ENCODE measurements at places on chromosomes 6 and 20.

GRCh38 chr20:62252342-62252966, 14.1 kb downstream of the OSBPL2 start:
- no peak for DNase-seq

- DNase-seq = peak; percentile 23
Observed at GRCh38 chr6:5036269-5036668, 32.4 kb upstream of the RPP40 start.

DNA sequence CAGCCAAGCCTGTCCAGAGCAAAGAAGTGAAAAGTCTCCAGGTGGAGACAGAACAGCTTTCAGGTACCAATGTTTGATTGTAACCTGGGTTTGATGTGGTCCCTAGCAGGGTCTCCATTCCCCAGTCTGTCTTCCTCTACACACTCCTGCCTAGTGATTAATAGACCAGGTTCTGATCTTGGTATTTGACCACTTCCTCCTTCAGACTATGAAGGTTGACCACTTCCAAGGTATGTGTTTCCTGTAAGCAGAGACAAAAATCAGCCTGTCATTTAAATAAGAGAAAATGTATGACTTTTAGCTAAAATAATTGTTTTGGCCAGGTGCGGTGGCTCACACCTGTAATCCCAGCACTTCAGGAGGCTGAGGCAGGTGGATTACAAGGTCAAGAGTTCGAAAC, 41.8 kb upstream of the TOP1 start:
- DNase-seq = no peak

GRCh38 chr20:64029293-64030117, 6.5 kb upstream of the C20orf204 start:
- DNase-seq = no peak

- no peak for DNase-seq
Observed at GRCh38 chr6:96065213-96065612, 49.4 kb downstream of the FUT9 start.

DNA sequence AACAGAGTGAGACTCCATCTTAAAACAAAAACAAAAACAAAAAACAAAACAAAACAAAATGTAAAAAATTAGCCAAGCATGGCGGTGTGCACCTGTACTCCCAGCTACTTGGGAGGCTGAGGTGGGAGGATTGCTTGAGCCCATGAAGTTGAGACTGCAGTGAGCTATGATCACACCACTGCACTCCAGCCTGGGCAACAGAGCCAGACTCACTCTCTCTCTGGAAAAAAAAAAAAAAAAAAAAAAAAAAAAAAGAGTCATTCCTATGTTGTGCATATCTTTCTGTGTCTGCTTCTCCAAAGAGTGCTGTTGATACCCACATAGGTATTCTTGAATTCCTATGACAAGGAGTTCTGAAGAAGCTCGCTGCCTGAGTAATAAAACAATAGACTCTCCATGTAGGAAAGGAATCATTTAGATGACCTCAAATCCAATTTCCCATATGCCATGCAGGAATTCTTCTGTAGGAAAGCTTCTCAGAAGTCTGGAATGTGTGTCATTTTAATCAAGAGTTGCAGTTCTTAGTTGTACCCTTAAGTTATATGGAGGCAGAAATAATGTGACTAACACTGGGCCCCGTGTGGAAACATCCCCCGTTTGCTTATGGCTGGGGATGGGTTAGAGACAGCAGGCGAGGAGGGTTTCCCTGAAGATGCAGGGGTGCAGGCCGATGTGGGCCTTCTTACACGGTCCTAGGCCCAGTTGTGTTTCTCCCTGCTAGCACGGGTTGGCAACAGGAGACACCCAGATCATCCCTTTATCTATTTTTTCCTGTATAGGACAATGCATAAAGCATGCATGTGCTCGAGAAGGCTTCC, 79.4 kb downstream of the ZDHHC14 start:
- DNase-seq = no peak

- no peak for DNase-seq
Observed at GRCh38 chr6:33380272-33380981, 11.2 kb upstream of the KIFC1 start.

GRCh38 chr6:7991536-7991935, 72.7 kb downstream of the BLOC1S5 start:
- no peak for DNase-seq

DNA sequence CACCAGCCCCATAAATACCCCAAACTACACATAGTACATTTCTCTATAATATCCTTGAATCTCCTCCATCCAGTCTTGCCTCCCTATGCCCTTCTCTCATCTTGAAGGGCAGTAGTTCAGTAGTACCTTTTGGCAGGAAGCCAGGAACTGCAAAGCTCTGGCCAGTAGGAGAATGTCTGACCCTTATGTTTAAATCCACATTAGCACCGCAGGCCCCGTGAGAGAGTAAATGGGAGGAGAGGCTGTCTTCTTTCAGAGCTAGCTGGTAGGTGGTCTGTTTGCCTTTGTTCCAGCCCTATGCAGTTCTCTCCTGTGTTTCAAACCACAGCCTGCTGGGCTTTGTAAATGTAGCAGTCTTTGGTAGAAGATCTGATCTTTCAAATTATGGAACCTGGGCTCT, 690.7 kb downstream of the DOK5 start:
- no peak for DNase-seq

- no peak for DNase-seq
Observed at GRCh38 chr6:70082830-70083229, 216.5 kb downstream of the COL19A1 start.

- DNase-seq = no peak
Observed at GRCh38 chr6:46964716-46965519, 43.2 kb upstream of the ADGRF5 start.

GRCh38 chr6:42224222-42225028, 6.8 kb upstream of the MRPS10 start:
- no peak for DNase-seq

DNA sequence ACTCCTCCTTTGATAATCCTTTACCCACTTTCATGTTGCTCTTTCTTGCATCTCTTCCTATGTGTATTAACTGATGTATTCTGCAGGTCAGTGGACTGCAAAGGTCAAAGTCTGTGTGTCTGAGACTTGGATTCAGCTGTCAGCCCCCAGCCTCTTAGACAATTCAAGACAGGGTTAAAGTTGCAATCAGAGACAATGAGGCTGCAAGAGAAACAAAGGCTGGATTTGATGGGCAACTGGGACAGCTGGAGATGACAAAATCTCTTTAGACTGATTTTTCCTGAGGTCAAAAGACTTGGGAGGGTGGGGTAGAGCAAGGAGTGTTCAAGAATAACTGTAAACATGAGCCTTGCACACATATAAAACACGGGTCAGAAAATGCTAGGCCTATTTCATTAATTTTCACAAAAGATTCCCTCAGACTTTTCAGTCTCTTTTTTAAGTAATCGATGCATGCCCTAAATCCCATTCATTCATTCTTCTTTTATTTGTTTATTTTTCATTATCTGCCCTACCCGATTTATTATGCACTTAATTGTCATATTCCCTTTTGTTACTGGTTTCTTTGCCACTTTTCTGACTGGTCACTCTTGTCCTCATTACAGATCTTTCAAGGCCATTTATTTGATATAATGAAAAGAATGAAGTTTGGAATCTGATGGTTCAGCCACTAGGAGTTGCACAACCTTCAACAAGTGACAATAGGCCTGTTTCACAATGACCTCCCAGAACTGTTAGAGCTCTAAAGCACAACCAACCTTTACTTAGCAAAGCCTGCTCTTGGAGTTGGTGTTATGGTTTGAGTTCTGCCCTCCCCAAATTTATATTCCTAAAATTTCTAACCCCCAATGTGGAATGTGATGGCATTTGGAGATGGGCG, 33.8 kb upstream of the AKAP12 start:
- no peak for DNase-seq

DNA sequence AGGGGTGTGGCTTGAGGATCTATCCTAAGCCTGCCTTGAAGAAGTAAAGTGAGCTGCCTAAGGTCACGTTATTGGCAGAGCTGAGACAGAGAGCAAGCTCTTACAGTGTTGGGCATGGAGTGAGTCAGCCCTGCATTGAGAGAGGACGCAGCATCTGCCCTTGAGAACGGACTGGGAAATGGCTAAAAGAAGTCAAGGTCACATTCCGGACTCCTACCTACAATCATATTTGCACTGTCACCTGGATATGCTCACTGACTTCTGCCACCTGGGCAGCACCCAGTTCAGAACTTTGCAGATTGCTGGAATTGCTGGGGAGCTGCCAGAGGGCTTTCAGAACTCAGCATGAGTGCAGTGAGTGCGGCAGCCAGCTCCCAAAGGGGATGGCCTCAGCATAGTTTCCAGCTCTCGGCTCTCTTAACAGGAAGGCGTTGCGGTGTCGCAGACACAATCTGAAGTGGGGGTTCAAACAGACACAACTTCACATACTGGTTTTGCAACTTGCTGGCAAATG, 199.3 kb upstream of the SGK1 start:
- DNase-seq = peak; percentile 76

DNA sequence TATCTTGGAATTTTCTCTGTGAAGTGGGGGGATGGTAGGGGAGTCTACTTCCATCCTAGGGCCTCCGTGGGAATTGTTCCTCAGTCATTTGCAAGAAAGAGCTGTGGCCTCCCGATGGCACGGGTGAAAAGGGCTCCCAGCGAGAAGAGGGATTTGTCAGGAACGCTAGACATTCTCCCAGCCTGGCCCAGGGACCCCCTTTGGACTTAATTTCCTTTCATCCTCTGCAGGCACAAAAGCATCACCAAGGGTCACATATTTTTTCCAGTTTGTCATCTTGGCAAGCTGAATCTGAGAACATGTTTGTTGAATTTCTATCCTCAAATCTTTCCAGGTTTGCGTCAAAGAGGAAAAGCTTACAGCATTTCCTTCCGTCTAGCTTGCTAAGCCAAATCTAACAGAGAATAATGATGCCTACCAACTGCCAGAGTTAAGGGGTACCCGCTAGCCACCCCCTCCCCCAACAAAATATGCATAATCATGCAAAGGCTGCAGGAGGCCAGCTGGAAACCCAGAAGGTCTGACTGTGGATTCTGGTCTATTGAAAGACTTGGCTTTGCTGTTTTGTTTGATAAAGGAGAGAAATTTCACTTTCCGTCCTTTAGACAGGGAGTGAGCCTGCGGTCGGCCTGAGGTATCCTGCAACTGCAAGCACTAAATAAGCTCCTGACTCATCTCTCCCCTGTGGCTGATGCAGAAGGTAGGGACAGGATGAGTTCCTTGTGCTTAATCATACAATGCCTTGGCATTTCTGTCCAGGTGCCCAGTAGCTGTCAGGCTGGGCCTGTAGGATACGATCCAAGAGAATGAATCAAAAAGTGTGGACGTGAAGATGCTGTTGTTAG, 23.1 kb downstream of the PSMG4 start:
- no peak for DNase-seq

- DNase-seq = no peak
Observed at GRCh38 chr6:7267466-7268091, 45.4 kb downstream of the SSR1 start.

- no peak for DNase-seq
Observed at GRCh38 chr20:41983159-41983558, 365.0 kb upstream of the CHD6 start.

- no peak for DNase-seq
Observed at GRCh38 chr20:51533291-51534172, 9.0 kb downstream of the NFATC2 start.

- DNase-seq = no peak
Observed at GRCh38 chr6:8888468-8888867, 453.1 kb upstream of the SLC35B3 start.

- no peak for DNase-seq
Observed at GRCh38 chr6:14113976-14114375, 3.6 kb upstream of the CD83 start.

GRCh38 chr6:11098004-11098403, 4.4 kb downstream of the SMIM13 start:
- no peak for DNase-seq

GRCh38 chr6:96237638-96238347, 222.0 kb downstream of the FUT9 start:
- DNase-seq = no peak

DNA sequence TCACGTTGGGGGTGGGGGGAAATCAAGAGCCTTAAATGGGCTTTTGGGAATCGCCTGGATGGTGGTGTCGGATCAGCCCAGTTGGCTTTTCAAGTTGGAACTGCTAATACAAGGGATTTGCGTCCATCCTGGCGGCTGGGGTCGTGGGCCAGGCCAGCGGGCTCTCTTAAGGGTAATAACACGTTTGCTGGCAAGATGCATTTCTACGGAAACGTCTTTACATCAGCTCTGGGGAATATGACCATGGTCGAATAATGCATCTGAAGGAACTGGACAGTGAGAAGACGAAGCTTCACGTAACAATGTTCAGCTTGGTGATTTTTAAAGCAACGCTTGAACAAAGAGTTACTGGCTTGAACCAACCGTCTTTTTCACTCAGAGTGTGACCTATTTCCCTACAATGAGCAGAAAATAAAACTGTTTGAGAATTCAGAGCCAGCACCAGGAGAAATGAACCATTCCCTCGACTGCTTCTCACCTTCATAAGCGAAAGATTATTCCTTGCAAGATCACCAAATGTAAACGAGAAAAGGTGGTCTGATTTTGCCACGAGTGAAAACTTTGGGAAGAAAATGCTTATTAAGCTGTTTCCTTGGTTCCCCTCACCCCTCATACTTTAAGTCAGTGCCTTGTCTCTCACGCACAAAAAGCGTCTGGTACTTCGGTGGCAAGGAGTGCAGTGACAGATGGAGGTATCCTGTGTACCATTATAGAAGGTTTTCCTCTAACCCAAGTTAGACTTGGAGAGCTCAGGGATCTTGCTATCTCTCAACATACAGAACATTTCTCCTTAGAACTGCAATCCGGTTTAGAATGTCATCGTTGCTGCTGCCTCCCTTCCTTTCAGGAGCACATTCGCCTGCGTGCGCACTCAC, 1.4 kb upstream of the MARCKS start:
- peak; percentile 37 for DNase-seq

DNA sequence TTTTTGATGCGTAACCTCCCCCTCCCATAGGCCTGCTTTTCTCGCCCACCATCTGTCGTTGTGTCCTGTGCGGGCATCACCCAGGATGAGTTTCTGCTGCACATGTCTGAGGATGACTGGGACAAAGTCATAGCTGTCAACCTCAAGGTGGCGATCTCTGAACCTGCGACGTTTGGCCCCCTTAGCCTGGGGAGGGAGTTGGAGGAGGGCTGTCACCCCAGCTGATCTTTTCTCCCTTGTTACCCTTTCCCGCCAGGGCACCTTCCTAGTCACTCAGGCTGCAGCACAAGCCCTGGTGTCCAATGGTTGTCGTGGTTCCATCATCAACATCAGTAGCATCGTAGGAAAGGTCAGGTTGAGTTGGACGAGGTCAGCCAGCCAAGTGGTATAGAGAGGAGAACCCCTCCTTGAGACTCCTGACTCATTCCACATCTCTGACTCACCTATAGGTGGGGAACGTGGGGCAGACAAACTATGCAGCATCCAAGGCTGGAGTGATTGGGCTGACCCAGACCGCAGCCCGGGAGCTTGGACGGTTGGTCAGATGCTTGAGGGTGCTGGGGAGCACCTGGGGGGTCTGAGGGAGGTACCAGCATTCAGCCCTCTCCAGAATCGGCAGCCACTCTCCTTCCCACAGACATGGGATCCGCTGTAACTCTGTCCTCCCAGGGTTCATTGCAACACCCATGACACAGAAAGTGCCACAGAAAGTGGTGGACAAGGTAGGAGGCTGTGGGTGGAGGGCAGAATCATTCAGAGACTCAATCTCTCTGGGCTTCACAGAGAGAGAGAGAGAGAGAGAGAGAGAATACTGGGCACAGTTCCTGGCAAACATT, 954 bp downstream of the HSD17B8 start:
- no peak for DNase-seq
